DMS 273 treated with DMSO at 0.1 percent for 48 hours (cell line): ENCODE measurements at places on chromosomes 7 and 10.

- DNase-seq, result no peak
Measured at GRCh38 chr7:25073451-25073850, 51.6 kb downstream of the CYCS start.

GRCh38 chr10:107545717-107546116 lies 381.2 kb upstream of the SORCS1 start:
- no peak for DNase-seq

DNA sequence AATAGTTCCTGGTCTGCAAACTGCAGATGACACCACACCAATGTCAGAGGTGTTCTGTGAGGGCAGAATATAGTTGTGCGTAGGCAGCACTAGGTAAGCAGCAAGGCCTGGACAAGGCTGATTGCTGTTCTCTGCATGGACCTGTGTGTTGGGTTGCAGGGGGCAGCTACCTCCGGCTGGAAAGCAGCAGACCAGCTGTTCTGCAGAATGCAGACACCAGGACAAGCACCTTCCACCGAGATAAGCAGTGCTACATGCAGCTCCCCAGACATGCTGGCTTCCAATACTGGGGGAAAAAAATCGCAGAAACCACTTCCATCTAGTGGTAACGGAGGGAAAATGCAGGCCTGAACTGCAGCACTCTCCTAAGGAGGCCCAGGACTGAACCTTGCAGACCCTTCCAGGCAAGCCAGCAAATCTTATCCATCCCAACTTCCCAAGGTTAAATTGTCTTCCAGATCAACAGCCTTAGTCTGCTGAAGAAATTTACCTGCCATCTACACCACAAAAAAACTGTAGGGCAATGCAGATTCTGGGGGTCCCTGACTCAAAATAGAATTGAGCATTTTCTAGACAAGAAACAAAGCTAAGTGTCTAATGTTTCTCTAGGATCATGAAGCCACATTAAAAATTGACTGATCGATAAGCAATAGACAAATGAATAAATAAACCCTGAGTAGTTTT lies 50.5 kb upstream of the COBL start:
- peak; percentile 52 for DNase-seq

DNA sequence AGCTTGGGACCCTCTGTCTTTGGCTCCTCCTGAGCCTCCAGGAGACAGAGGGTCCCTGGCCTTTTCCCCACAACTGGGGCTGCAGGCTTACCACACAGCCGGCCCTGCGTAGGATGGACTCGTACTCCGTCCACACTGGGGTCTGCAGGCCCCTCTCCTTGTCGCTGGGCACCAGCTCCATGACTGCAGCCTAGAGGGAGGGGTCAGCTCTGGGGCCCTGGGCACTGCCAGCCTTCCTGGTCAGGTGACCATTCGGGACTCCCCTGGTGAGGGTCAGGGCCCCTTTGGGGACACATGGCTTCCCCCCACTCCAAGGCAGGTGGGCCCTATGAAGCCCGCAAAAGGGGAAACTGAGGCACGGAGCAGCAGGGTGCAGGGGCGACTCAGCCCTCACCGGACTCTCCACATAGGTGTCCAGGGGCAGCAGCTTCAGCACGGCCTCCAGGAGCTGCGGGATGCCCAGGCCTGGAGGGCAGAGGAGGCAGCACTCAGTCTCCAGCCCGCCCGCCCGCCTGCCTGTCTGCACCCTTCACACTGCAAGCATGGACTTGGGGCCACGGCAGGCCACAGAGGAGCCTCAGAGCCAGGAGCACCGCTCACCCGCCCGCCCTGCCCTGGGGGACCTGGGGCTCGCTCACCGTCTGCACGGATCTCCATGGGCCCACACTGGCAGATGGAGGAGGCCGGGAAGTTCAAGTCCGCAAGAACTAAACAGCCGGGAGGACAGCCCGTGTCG lies 1.1 kb downstream of the FUOM start:
- no peak for DNase-seq

GRCh38 chr10:112677689-112678088 lies 230.7 kb downstream of the VTI1A start:
- no peak for DNase-seq

- no peak for DNase-seq
Measured at GRCh38 chr10:79066411-79067240, 2.1 kb upstream of the ZMIZ1 start.

GRCh38 chr7:117110480-117111315 lies 157.4 kb downstream of the ST7 start:
- no peak for DNase-seq

DNA sequence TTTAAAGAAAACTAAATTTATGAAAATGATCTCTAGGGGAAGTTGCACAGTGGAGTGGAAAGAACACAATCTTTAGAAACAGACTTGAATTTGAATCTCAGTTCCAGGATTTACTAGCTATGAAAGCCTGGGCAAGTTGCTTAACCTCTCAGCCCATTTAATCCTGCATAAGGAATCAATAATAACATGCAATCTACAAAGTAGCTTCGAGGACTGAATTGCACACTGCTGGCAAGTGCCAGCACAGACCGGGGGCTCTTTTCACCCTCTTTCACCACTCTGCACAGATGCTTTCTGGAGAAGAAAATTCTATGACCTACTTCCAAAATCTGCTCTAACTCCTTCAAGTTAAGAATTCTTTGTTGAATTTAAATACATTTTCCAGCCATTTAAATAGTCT lies 63.4 kb upstream of the ANK3 start:
- no peak for DNase-seq

- DNase-seq, result no peak
Measured at GRCh38 chr7:139152149-139152548, 42.6 kb upstream of the ZC3HAV1 start.

DNA sequence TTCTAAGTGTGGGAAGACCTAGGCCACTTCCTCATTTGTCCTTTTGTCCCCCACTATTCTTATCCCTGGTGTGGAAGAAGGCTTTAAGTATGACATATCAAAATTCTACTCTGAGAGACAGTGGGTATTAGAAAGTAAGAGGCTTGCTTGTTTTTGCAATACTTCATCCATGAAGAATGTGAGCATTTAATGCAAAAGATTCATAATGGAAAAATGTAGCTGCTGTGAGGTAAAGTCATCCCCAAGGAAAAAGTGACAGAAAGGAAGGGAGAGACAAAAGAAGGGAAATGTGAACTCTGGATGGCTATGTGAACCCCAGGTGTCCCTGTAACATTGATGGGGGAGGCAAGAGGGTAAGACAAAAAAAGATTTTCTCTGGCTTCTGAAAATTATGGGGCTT lies 607.5 kb downstream of the SORCS1 start:
- no peak for DNase-seq

DNA sequence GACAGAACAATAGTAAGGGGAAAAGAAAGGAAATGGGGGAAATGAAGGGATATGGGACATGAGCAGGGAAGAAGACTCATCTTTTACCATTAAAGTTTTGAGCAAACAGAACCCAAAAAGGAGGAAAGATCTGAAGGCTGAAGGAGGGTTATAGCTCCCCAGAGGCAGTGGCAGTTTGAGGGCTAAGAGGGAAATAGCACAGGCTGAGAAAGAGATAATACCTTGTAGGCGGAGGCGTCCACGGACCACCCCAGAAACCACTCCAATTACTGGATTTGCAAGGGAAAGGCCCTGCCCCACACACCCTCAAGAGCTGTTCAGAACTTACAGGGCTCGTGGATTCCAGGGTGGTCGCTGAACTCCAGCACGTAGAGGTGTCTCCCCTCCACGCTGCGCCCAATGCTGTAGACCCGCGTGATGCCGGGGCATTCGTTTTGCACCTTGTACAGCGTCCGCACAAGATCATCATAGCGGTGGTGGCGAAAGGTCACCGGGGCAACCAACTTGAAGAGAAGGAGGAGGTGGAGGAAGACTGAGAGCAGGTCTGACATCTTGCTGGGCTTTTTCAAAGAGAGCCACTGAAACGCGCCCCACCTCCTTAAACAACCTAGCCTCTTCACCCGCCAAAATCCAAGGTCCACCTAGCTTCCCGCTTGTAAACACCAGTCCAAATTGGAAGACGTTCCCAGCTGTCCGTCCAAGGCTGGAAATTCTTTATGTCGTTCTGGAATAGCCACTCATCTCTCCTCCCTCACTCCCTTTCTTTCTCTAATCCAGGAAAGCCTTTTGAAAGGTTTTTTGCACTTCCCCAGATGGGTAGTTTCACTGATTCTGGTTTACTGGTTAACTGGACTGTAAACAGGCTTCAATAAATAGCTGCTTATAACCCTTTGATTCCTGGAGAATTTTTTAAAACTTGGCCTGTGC lies at the start of gene CPN1:
Gene CPN1, minus strand, starts transcription at position 795 of the 927 bp plus-strand sequence. Its CDS starts 244 bp downstream, at position 551.
- DNase-seq, result no peak

- no peak for DNase-seq
Measured at GRCh38 chr10:60985951-60986350, 42.0 kb upstream of the RHOBTB1 start.

- DNase-seq, result peak; percentile 26
Measured at GRCh38 chr10:96130326-96130995, 364 bp downstream of the ZNF518A start.

DNA sequence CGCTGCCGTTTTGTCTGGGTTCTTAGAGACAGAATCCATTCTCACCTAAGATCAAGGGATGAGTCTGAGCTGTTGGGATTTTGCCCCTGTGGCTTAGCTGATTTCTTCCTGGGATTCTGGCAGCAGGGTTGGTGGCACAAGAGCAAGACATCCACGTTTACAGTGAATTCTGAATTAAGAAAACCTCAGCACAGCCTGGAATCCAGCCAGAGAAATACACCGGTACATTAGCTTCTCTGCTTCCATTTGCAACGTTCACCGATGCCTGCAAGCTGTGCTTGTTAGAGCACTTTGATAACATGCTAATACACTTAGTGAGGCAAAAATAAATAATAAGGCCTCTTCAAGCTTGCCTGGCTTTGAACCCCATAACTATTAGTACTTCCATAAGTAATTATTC lies 569.8 kb downstream of the CALN1 start:
- no peak for DNase-seq

DNA sequence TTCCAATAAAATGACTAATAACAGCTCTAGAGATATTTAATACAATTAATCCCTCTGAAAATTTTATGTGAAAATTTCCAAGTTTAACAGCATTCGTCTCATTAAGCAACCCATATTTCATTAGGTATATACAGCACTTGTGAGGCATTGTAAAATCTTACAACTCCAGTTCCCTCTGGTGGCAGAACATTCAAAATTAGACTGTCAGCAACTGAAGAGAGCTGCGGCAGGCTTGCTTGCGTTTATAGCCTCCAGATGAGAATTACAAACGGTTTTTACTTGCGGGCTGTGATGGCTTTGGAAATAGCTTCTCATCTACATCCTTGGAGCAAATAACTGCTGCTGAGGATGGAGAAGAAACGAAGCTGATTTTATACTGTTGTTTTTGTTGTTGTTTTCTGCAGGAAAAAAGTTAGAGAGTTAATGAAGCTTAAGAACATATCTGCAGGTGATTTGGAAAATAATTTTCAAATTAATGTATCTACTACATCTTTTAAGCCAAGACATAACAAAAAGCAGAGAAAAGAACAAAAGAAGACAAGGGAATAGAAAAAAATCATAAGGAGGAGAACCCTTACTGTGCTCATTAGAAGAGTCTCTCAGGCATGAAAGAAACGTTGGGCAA lies 171.3 kb downstream of the MAGI2 start:
- DNase-seq, result peak; percentile 28

- no peak for DNase-seq
Measured at GRCh38 chr7:40604601-40605438, 470.0 kb downstream of the SUGCT start.

- no peak for DNase-seq
Measured at GRCh38 chr7:467856-468545, 51.6 kb downstream of the PDGFA start.

DNA sequence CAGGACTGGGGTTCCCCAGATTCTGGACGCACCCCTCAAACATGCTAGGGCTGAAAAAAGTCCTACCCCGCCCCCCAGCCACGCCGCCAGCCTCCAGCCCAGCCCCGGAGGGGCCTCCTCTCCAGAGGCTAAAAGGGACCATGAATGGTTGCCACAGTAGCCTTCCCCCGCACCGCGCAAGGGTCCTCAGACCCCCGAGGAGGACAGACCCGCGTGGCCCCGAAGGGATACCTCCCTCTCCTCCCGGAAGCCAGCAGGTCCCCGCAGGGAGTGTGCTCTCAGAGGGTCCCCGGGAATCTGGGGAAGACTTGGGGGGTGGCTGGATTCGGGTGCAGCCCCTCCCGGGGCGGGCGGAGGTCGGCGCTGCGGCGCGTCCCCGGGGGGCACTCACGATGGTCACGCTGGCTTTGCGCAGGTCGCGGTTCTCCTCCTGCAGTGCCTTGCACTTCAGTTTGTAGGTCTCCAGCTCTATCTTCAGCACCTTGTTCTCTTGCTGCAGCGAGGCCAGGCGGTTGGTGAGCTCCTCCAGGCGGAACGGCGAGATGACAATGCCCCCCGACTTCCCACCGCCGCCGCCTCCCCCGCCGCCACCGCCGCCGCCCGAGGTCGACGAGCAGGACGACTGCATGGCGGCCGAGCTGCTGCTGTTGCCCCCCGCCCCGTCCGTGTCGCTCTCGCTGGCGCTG lies 482 bp downstream of the CCDC6 start:
- no peak for DNase-seq

DNA sequence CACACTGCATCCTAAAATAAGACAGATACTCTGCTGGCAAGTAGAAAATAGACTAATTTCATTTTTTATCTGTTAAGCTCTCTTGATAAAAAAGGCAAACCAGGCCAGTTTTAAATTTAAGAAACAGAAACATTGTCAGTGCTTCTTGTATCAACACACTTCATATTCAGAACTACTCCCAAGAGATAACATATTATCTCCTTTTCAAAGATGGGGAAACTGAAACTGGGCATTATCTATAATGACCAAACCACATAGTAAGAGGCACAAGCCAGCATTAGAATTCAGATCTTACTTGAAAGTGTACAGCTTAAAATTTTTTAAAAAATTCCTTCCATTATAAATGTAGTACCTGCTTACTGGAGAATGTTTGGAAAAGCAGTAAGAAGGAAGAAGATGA lies 14.7 kb downstream of the SRI start:
- DNase-seq, result no peak

DNA sequence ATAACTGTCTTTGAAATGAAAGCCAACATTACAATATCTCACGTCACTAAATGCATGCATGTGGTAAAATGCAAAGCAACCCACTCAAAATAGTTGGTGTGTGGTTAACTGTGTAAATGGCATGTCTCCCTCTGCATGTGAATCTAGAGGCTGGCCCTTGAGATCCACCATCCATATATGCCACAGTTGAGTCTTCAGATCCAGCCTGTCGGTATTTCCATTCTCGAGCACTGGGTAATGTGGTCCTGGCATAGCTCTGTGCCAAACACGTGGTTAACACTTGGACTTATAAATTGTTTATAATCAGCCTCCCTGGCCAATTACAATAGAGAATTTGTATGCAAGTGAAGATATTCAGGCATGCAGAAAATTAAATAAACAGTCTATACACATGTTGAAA lies 90.3 kb downstream of the LYZL1 start:
- no peak for DNase-seq
